Activated CD4-positive, alpha-beta T cell treated with anti-CD3 and anti-CD28 coated beads, Interleukin-2, amount 50 U/mL, for 1 hour (primary cell): ENCODE measurements at places on chromosomes 6 and 20.

- no peak for DNase-seq
Measured at GRCh38 chr6:84258268-84258667, 30.8 kb upstream of the CEP162 start.

DNA sequence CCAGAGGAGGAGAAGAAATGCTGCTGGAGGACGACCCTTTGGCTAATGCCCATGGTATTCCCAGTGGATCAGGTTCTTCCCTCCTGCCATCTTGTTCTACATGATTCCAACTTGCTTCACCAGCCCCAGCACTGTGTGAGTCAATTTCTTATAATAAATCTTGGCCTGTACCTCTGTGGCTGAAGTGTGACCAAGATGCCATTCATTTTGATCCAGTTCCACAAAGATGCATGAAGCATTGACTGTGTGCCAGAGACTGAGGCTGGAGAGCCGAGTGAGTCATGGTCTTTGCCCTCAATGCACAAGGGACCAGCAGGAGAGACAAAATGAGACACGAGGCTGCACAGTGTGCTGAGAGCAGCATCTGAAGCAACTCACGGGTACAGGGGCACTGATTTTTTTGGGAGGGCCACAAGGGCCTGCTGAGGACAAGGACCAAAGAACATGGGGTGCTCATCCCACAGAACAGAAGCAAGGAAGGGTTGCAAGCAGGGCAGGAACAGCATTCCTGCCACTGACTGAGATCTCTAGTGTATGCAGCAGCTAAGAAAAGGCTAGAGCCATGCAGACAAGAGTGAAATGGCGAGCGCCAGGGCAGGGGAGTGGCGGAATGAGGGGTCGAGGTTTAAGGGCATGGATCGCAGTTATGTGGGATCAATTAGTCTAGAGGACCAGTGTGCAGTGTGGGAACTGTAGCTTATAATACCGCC, 207.0 kb downstream of the THBS2 start:
- DNase-seq: no peak

DNA sequence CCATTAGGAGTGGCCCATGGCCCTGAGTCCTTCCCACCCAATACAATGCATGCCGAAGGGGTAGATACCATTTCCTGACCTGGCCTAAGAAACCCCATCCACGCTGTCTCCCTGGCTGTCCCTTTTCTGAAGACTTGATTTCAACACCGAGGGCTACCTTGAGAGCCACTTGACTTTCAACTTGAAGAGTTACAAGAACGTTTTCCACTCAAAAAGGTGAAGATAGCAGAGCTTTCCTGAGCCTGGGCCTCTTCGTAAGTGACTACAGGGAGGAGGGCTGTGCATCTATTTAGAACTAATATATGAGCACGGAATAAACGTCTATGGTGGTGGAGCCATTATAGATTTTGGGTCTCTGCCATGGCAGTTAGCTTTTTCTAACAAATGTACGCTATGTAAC, 14.4 kb upstream of the PPP1R14C start:
- no peak for DNase-seq

DNA sequence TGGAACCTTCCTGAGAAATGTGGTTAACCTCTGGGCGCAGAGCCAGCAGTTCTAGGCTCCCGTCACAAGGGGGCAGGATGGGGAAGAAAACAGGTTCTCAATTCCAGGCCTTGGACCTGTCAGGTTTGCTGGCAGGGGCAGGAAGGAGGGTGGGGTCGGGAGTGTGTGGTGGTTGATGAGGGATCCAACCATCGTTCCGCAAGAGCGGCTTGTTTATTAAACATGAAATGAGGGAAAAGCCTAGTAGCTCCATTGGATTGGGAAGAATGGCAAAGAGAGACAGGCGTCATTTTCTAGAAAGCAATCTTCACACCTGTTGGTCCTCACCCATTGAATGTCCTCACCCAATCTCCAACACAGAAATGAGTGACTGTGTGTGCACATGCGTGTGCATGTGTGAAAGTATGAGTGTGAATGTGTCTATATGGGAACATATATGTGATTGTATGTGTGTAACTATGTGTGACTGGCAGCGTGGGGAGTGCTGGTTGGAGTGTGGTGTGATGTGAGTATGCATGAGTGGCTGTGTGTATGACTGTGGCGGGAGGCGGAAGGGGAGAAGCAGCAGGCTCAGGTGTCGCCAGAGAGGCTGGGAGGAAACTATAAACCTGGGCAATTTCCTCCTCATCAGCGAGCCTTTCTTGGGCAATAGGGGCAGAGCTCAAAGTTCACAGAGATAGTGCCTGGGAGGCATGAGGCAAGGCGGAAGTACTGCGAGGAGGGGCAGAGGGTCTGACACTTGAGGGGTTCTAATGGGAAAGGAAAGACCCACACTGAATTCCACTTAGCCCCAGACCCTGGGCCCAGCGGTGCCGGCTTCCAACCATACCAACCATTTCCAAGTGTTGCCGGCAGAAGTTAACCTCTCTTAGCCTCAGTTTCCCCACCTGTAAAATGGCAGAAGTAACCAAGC, 29.6 kb downstream of the SRSF3 start:
- peak; percentile 79 for DNase-seq

DNA sequence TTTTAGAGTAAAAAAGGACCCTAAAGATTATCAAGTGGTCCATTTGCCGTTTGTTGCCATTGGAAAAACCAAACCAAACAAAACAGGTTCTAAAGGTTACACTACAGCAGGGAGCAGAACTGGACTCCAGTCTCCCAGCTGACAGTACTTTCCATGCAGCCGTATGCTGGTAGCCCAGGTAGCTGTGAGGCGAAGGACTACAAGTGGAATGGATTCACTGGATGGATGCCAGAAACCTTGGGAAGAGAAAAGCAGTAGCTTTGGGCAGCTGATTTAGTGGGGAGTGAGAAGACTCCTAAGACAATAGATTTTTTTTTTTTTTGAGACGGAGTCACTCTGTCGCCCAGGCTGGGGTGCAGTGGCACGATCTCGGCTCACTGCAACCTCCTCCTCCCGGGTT, 88.3 kb downstream of the SASH1 start:
- no peak for DNase-seq

GRCh38 chr20:63360850-63361518, at the start of gene CHRNA4:
Gene CHRNA4 (minus strand): TSS chr20:63361349. CDS start chr20:63361165, 184 bp downstream.
- DNase-seq: no peak

GRCh38 chr6:105274678-105275077, 94.9 kb upstream of the POPDC3 start:
- no peak for DNase-seq

DNA sequence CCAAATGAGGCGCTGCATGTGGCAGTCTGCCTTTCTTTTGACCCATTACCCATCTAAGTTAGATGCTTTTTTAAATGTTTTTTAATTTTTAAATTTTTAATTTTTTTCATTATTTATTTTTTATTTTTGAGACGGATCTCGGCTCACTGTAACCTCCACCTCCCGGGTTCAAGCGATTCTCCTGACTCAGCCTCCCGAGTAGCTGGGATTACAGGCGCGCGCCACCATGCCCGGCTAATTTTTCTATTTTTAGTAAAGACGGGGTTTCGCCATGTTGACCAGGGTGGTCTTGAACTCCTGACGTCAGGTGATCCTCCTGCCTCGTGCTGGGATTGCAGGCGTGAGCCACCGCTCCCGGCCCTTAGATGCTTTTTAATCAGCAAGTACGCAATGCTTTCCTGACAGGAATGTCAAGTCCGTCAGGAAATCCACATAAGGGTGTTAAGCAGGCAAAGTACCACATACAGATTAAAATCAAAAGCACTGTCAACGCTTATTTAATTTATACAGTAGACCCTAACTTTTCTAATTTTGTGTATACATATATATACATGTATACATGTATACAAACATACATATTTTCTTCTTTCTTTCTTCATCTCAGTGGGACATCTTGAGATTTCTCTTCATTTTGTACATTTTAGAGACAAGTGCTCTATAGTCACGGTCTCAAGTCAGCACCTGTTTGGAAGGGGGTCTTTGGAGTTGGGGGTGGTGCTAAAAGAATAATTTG, 995 bp upstream of the GSTA4 start:
- DNase-seq: peak; percentile 25

DNA sequence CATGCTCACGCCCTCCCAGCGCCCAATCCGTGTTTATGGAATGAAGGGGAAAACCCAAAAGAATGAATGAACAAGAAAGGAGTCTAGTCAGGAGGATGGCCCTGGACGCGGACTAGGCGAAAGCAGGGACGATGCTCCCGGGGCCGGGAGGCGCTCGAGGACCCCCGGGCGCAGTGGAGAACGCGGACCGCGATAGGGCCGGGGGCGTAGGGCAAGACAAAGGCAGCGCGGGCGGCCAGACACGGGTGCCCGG, 758 bp downstream of the GCLC start:
- DNase-seq: no peak

GRCh38 chr20:54257071-54257816, 49.4 kb downstream of the PFDN4 start:
- DNase-seq: no peak

DNA sequence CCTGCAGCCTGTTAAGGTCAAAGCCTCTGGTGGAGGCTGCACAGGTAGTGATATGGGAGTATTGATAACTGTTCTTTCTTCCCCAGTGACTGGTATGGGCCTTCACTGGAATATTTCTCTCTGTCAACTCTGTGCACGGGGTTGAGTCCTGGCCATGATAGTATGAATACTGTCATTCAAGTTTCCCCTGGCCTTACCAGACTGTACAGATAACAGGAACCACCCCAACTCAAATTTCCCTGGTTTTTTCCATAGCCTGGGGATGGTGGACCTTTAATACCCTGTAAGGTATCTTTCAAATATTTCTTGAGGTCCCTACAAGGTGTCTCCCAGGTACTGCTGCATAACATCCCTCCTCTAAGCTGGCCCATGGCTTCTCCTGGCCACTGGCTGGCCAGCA, 51.4 kb upstream of the TNFAIP3 start:
- no peak for DNase-seq

DNA sequence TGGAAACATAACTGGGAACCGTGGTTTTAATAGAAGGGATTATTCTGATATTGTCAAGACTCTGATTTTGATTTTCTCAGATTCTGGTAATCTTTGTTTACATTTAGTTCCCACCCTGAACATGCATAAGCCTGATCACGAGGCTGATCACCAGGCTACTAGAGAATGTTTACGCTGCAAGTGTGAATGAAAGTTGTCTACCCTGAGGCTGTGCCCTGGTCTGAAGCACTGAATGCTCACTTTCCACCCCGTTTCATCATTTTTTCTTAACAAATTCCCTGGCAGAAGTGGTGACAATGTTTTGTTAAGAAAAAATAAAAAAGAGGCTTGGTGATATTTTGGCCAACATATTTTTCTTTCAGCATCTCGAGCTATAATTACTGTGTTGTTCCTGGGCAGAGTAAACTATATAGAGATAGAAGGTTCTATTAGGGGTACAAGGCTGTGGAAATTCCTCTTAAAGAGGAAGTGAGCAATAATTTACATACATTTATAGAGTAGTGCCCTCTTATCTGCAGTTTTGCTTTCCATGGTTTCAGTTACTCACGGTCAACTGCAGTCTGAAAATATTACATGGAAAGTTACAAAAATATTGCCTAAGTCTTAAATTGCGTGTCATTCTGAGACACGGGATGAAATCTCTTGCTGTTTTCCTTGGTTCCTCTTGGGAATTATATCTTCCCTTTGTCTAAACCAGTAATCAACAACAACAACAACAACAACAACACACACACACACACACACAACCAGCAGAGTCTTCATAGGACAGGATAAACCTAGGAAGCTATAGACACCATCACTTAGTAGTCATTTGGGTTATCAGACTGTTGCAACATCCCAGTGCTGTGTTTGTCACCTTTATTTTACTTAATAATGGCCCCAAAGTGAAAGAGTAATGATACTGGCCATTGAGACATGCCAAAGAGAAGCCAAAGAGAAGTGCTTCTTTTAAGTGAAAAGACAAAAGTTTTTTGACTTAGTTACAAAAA, 566.6 kb upstream of the CITED2 start:
- no peak for DNase-seq

DNA sequence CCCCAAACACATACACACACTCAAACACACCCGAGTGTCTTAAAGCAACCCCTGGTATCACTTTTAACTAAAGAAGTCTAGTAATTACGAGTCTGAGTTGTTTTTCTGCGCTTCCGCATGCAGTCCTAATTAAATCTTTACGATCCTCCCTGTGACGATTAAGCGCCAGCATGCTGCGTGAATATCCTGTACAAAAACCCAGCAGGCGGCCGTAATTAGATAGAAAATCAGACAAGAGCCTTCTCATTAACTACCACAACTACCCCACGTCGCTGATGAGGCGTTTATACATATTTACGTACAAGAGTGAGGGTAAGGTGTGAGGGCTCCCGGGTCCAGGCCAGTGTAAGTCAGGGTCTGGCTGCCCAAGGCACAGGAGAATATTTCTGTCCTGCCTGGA, 8.1 kb downstream of the TFAP2B start:
- DNase-seq: no peak

DNA sequence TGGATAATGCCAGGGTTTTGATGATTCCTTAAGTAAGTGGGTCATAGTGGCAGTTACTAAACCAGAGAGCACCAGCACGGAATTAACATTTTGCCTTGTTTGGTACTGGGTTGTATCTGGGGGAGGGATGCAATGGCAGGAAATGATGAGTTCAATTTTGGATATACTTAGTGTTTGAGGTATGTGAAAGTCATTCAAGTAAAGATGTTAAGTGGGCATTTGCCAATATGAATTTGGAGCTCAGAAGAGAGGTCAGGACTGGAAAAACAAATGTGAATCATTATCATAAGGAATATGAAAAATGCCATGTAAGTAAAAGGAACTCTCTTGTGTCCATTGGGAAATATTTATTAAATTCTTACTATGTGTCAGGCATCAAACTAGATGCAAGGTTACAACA, 6.2 kb downstream of the PXT1 start:
- no peak for DNase-seq

- no peak for DNase-seq
Measured at GRCh38 chr6:100665041-100665380, 200.3 kb upstream of the SIM1 start.

- no peak for DNase-seq
Measured at GRCh38 chr6:107853230-107853629, 29.1 kb upstream of the SCML4 start.

- DNase-seq: no peak
Measured at GRCh38 chr6:149286905-149287304, 30.6 kb upstream of the TAB2 start.

- peak; percentile 38 for DNase-seq
Measured at GRCh38 chr6:95431637-95432228, 145.6 kb upstream of the MANEA start.

GRCh38 chr20:42963796-42964195, 225.9 kb downstream of the PTPRT start:
- no peak for DNase-seq

GRCh38 chr20:48142516-48142773, 357.2 kb upstream of the SULF2 start:
- no peak for DNase-seq

GRCh38 chr6:89221971-89222711, 5.0 kb upstream of the GABRR1 start:
- DNase-seq: no peak

- no peak for DNase-seq
Measured at GRCh38 chr6:98395610-98396166, 438.7 kb upstream of the POU3F2 start.

DNA sequence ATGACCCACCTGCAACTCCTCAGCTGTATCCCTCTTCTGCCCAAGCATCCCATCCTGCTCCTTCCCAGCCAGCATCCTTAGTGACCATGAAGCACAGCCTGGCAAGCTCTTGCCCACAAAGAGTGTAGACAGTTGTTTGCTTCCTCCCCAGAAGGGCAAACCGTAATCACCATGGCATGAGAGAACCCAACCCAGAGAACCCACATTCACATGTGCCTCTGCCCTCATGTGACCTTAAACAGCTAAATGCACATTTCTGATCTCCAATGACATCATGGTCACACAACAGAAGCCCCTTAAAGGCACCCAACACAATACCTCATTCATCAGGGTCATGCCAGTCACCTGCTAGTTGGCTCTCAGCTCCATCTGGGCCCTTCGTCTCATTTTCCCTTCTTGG, 162.8 kb upstream of the CDYL start:
- no peak for DNase-seq
